ENCODE measurements at places on chromosomes 5 and 9.

- DNase-seq: no peak
Observed at GRCh38 chr5:23064710-23065109, 211.6 kb upstream of the CDH12 start.

DNA sequence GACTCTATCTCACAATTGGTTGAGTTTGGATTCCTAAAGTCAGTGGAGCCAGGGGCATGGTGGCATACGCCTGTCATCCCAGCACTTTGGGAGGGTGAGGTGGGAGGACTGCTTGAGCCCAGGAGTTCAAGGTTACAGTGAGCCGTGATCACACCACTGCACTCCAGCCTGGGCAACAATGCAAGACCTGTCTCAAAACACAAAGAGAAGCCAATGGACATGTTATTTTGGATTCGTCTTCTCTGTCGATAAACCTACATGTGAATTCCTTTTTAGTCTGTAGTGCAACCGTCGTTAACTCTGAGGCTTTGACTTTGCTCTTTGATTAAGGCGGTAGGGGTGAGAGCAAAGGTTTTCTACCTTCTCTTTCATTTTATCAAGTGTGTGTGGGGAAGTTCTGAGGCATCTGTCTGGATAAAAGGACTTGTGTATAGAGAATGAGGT is 142.7 kb downstream of the KDM4C start:
- DNase-seq: no peak

GRCh38 chr5:41253109-41253508 is 39.8 kb upstream of the C6 start:
- no peak for DNase-seq

DNA sequence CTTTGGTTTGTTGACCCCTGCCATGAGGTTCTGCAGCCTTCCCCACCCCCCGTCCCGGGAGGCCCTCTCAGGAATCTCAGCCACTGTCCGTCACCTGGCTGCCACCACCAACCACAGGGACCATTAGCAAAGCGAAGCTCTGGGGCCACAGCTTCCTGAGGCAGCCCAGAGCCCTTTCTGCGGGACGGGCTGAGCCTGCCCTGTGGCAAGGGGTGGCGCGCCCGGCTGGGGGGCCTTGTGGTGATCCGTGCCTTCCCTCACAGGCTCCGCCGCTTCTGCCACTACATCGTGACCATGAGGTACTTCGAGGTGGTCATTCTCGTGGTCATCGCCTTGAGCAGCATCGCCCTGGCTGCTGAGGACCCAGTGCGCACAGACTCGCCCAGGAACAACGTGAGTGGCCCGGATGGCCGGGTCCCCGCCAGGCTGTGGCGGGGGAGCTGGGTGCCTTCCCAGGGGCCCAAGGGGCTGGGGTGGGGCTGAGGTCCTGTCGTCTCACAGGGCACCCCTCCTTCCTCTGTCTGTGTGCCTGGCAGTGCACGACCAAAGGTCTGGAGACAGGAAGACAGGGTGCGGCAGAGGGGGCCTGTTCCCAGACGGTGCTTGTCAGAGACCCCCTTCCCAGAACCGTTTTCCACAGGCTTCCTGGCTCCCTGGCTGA is 169.2 kb downstream of the CACNA1B start:
- no peak for DNase-seq

DNA sequence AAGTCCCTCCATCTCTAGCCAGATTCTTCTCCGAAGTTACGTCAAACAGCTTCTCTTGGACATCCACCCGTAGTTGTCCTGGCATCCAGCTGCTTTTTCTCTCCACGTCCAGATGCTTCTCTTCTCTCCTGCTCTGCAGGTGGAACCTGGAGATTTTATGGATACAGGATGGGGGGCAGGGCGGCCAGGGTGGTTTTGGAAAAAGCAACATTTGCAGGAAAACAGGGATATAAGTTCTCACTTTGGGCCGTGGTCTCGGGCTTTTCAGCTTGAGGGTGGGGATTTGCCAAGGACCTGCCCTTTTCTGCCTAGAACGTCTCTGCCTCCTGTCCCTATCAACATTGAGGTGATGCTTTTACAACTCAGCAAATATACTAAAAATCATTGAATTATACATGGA is 1941.6 kb upstream of the C9orf72 start:
- DNase-seq: no peak

- DNase-seq: no peak
Observed at GRCh38 chr9:134169724-134170401, 5.5 kb upstream of the RNU6ATAC start.

DNA sequence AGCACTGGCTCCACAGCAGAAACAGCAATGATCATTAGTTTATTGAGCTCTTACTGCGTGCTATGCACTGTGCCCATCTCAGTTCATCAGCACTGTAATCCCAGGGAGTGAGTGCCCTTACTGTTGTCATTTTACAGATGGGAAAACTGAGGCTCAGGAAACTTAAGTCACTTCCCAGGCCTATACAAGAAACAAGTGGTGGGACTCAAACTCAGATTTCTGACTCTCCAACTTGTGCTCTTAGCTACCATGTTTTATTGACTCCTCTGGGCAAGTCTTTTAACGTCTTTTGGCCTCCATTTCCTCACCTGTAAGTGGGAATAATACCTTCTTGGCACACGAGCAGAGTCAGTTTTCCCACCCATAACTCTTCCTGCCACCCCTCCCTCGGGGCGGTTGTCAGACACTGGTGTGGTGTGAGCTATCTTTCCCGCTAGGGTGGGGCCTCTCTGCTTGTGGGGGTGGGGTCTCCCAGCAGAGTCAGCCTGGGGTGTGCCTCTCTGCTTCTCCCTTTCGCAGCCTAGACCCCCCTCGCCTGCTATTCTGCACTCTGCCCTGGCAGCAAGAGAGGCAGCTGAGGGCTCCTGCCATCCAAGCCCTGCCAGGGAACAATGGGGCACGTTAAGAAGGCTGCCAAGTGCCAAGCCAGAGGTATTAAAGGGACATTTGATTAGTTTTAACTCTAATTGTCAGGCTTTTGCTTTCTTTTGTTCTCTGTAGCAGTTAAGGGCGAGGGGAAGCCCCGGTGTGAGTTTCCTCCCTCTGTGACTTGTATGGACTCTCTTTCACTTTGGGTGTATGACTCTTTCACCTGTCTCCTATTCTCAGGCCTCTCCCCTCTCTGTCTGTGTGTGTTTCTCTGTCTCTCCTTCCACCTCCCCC is 12.1 kb downstream of the GALNT10 start:
- DNase-seq: no peak

GRCh38 chr9:36597412-36598178 is 24.9 kb downstream of the MELK start:
- no peak for DNase-seq

- DNase-seq: no peak
Observed at GRCh38 chr9:20726144-20726543, 42.1 kb downstream of the FOCAD start.

GRCh38 chr9:136650648-136651047 is 12.1 kb upstream of the EGFL7 start:
- DNase-seq: no peak

DNA sequence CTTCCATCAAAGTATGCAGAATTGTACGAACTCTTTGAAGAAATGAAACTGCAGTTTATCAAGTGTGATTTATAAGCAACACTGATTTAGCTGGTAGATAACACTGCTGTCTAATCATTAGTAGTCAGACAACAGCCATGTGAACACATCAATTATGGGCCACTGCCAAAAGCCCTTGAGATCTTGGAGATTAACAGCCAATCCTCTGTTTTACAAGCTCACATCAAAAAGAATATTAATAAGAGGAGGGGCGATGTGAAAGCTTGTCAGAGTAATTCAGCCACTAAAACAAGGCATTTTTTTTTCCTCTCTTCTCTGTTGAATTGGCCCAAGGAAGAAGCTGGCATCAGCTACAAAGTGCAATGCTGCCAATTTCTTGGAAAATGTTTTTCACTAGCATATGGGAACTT is 28.1 kb downstream of the ZNF608 start:
- no peak for DNase-seq

- peak; percentile 49 for DNase-seq
Observed at GRCh38 chr5:81751836-81752643, 1.1 kb upstream of the SSBP2 start.

DNA sequence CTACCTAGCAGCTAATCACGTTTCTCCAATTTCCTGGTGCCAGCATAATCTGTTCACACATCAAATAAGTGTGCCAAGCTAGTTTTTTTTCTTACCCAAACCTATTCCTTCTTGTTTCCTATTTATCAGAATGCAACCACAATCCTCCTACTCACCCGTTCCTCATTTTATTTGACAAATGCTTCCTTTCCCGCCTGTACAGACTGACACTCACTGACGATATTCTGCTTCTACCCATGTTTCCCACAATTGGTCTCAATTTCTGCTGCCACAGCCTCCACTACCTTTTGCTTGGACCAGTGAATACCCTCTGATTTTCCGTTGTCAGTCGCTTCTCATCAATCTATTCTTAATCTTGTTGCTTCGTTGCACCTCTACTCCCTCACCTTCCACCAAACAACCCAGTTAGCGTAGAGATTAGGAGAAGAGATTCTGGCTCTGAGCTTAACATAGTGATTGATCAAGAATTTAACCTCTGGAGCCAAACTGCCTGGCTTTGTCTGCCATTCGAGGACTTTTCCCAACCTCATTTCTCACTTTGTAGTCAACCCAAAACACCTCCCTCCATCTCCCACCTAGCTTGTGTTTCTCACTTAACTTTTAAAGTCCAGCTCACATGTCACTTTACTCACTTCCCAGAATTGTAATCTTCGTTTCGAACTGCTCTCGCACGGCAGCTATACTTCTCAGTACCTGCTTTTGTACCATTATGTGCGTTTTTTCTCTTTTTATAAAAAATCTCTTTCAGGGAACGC is 729 bp upstream of the TMEM38B start:
- DNase-seq: no peak

- DNase-seq: no peak
Observed at GRCh38 chr5:172115541-172115982, 72.5 kb downstream of the STK10 start.

DNA sequence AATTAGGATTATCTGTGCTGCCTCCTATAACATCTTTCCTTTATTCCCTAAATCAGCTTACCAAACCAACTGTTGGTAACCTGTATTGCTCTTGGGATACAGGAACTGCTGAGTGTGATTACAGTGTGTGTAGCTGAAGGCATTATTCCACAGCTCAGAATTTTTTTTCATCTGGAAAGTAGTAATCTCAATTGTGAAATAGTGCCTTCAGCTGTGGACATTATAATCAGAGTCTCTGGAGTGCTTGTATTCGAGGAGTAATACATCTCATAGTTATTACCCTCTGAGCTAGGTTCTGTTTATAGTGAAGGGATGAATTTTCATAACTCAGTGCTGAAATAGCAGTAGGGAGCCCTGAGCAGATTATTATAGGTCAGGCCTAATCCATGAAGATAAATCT is 199.5 kb downstream of the MAST4 start:
- DNase-seq: no peak

GRCh38 chr5:125484742-125485641 is 738.6 kb upstream of the ZNF608 start:
- peak; percentile 78 for DNase-seq

DNA sequence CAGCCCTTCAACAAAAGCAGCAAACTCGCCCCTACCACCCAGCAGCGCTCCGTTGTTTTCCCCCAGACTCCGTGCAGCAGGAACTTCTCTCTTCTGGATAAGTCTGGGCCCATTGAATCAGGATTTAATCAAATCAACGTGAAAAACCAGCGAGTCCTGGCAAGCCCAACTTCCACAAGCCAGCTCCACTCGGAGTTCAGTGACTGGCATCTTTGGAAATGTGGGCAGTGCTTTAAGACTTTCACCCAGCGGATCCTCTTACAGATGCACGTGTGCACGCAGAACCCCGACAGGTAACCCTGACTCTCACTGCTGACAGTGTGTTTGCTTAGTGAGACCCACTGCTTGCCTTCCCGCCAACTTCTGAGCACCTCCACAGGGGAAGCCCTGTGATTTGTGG is 81.8 kb downstream of the PRDM6 start:
- no peak for DNase-seq

DNA sequence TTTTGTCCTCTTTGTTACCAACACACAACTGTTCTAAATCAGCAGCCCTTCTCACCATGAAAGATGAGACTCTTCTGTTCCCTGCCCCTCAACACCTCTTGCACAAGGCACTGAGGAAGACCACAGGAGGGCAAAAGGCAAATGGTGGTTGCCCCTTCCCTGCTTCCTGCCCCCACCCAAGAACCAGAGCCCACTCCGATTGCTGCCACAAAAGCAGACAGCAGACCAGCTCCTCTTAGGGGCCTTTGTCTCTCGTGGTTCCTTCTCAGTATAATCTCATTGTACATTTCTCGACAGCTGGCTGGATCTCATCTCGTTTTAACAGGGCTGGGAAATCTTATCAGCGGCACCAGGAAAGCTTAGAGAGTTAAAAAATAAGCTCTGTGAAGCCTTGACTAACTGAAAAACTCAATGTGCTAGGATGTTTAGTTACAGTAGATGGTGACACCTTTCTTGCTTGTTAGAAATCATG is 1.1 kb downstream of the MVB12B start:
- no peak for DNase-seq

DNA sequence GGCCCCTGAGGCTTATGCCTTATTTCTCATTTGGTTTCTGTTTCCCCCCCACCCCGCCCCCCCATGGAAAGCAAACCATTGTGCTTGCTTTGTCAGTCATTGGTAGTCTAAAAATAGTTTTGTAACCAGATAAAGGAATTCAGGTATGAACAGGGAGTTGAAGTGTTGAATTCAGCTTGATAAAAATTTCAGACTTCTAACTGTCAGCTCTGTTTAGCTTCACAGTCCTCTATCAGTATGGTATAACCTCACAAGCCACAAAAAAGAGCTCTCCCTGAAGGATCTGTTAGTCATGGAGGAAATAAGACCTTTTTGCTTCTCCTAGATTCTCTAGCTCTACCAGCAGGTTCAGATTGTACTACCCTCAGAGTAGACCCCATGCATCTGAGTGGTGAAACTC is 378.1 kb downstream of the TMEM38B start:
- DNase-seq: no peak

- DNase-seq: no peak
Observed at GRCh38 chr5:95983509-95983908, 21.9 kb upstream of the ELL2 start.

DNA sequence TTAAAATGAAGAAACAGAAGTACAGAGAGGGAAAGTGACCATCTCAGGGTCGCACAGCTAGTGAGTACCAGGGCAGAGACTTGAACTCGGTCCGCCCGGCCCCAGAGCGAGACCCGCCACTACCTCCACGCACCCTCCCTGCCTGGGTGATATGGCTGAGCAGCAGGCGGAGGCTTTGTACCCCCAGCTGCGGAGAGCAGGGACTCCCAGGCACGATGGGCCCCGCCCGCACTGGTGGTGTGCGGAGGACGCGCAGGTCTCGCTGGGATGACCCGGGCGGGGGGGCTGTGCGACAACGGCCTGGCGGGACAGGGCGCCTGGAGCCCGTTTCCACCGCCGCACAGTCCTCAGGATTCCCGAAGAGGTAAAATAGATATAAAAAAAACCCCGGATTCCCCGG is 64.7 kb upstream of the LARP1 start:
- no peak for DNase-seq

- no peak for DNase-seq
Observed at GRCh38 chr9:91516777-91517176, 93.1 kb upstream of the NFIL3 start.

GRCh38 chr9:70352802-70353201 is 61.7 kb downstream of the KLF9 start:
- no peak for DNase-seq

DNA sequence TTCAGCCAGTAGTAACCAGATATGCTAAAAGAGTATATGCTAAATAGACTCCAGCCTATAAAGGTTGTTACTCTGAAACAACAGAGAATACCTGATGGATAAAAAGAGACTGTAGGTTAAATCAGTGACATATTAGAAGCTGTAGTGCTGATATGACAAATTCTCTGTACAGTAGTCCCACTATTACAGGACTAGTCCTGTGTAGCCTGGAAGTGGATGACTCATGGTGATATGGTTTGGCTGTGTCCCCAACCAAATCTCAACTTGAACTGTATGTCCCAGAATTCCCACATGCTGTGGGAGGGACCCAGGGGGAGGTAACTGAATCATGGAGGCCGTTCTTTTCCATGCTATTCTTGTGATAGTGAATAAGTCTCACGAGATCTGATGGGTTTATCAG is 276.2 kb upstream of the POU5F2 start:
- no peak for DNase-seq

Data from substantia nigra (tissue), 51 donors.